Activated naive CD4-positive, alpha-beta T cell (primary cell): ENCODE measurements at places on chromosomes 13 and 19.

DNA sequence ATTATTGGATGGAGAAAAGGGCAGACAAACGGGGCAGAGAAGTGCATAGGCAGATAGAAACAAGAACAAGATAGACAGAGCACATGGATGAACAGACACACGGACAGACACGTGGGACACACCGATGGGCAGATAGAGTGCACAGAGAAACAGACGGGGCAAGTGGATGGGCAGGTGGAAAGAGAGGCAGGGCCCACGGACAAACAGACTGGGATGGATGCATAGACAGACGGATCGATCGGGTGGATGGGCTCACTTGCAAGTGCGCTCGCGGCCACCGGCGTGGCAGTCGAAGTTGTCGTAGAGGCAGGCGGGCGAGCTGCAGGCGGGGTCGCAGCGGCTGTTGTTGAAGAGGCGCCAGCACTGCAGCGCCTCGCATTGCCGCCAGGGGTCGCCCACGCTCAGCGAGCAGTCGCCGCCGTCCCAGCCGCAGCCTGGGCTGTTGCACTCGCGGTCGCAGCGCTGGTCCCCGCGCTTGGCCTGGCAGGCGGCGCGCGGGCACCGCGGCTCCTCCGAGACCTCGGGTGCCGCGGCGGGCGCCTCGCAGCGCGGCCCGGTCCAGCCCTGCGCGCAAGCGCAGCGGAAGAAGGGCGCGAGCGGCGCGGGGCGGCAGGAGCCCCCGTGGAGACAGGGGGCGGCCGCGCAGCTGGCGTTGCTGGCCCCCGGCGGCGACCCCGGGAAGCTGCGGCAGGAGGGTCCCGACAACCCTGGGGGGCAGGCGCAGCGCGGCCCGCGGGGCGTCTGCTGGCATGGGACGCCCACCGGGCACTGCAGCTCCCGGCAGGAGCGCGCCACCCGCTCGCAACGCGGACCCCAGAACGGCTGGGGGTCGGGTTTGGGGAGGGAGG lies 23.3 kb downstream of the NOTCH3 start:
- DNase-seq = peak; percentile 83

DNA sequence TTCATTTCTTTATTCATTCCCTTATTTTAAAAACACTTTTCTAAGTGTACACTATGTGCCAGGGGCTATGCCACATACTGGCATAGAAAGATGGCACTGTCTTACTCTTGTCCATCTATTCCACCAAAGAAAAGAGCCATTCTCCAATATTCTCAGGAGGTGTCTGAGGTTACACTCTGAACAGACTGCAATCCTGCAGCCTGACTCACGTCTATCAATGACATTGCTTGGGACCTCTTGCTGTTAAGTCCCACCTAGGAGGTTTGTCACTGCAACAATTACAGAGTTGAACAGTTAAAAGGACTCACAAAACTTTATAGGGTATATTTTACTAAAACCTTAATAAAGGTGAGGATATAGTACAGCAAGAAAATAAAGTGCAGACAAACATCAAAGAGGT lies 512.9 kb upstream of the HTR2A start:
- no peak for DNase-seq

GRCh38 chr13:43797869-43798268 lies 11.1 kb upstream of the ENOX1 start:
- no peak for DNase-seq

DNA sequence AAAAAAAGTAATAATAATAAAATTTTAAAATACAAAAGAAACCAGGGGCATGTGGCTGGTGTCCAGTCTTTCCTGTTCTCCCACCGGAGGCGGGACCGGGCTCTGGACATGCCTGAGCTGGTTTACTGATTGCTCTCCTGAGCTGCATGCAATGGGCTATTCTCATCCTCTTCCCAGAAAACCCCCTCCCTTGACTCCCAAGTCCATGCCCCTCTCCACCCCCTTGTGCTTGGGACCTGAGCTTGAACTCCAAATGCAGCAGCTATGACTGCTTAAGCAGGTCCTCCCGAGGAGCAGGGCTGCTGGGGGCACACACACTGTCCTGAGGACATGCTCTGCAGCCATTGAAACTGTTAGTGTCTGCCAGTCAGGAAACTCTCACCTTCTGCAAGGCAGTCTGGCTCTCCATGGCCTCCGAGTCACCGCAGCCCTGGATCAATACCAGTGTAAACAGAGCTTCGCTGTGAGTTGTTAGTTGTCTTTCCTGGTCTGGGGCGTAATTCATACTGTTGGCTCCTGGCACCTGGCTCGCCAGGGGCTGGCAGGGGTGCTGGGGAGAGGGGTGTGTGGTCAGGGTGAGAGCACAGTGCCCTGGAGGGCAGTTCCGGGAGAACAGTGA lies 41.6 kb upstream of the CHST8 start:
- no peak for DNase-seq

DNA sequence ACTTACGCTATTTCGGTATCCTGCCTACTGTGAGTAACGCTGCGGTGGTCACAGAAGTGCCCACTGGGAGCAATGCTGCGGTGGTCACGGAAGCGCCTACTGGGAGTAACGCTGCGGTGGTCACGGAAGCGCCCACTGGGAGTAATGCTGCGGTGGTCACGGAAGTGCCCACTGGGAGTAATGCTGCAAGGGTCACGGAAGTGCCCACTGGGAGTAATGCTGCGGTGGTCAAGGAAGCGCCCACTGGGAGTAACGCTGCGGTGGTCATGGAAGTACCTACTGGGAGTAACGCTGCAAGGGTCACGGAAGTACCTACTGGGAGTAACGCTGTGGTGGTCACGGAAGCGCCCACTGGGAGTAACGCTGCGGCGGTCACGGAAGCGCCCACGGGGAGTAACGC lies 52.1 kb upstream of the SOX1 start:
- DNase-seq = no peak

DNA sequence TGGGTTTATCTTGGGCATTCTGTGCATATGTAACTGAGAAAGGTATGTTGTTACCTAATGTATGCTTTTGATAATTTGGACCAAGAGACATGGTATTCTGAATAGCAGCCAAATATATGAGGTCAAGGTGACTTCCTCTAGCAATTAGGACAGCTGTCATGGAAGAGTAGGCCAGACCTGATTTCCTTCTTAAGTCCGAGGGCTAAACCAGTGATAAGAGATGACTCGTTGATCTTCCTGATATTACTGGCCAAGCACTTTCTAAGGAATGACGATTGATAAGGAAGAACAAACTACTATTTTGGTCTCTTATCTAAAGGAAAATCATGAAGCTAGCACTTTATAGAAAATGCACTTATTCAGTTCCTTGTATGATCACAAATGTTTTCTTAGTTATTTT lies 42.7 kb downstream of the ARHGAP35 start:
- no peak for DNase-seq

- DNase-seq = no peak
These were observed 194.4 kb downstream of the GGACT start for GRCh38 chr13:100394005-100394695.

GRCh38 chr19:9806803-9807202 lies 12.1 kb downstream of the FBXL12 start:
- no peak for DNase-seq

DNA sequence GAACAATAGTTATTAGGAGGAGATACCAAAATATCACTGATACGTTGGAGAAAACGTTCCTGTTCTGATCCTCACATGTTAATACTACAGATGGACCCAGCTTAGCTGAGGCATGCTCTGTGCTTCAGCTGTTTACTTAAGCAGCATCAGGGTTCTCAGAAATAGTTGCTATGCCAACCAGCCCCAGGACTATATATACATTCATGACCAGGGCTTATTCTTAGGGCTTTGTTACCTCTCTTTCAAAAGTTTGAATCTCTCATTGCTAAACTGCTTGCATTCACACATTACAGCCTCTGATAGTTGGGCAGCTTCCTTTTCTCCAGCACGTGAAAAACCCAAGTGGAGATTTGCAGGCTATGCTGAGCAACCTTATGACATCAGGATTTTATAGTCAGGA lies 800.4 kb downstream of the DIAPH3 start:
- DNase-seq = no peak

GRCh38 chr13:95723438-95723837 lies 46.5 kb downstream of the DNAJC3 start:
- DNase-seq = no peak
